ENCODE measurements at places on chromosomes 6 and 20.

DNA sequence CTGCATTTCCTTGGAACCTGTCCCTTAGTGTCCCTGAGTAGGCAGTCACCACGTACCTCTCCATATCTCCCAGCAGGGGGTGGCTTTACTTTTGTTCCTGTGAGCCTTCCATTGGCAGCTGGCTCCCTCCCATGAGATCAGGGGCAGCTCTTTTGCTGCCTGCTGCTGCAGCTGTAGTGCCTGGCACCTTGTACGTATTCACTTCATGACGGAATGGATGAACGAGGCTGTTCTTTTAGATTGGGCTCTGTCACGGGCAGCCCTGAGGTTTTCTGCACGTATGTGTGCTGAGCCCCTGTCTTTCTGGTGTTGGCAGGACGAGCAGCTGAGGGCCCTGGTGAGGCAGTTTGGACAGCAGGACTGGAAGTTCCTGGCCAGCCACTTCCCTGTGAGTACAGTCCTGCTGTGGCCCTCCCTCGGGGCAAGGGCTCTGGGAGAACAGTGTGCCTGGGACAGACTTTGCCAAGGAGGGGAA, 14.6 kb downstream of the MYBL2 start:
- DNase-seq, result no peak

- DNase-seq, result no peak
Measured at GRCh38 chr20:46226602-46227001, 81.7 kb downstream of the CDH22 start.

GRCh38 chr6:130520221-130520620, 154.4 kb downstream of the TMEM200A start:
- no peak for DNase-seq

- no peak for DNase-seq
Measured at GRCh38 chr6:125995972-125996580, 9.7 kb downstream of the TRMT11 start.

GRCh38 chr6:34638834-34639736, 57.5 kb downstream of the ILRUN start:
- DNase-seq, result no peak

DNA sequence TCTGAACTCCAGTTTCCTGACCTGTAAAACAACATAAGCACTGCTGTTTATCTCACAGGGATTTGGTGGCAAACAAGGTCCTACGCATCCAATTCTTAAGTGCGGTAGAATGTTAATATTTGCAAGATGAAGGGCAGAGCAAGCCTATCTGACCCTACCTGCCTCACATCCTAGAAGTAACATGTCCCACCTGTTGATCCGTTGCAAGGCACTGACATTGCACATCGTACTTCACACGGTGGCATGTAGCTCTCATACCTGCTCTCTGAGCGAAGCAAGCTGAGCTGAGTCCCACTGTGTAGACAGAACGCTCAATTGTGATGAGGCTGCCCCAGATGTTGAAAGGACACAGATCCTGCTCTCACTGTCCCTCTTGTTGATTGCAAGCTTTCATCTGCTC, 154.7 kb upstream of the PDE10A start:
- DNase-seq, result no peak

All from pulmonary artery endothelial cell (primary cell).